Right cardiac atrium (tissue), 5 donors: ENCODE measurements at places on chromosomes 13 and 19. TPM values are rescaled to one million over a fixed set of nuclear protein-coding genes. Genes with fewer than 3 reads are reported as not detected.

DNA sequence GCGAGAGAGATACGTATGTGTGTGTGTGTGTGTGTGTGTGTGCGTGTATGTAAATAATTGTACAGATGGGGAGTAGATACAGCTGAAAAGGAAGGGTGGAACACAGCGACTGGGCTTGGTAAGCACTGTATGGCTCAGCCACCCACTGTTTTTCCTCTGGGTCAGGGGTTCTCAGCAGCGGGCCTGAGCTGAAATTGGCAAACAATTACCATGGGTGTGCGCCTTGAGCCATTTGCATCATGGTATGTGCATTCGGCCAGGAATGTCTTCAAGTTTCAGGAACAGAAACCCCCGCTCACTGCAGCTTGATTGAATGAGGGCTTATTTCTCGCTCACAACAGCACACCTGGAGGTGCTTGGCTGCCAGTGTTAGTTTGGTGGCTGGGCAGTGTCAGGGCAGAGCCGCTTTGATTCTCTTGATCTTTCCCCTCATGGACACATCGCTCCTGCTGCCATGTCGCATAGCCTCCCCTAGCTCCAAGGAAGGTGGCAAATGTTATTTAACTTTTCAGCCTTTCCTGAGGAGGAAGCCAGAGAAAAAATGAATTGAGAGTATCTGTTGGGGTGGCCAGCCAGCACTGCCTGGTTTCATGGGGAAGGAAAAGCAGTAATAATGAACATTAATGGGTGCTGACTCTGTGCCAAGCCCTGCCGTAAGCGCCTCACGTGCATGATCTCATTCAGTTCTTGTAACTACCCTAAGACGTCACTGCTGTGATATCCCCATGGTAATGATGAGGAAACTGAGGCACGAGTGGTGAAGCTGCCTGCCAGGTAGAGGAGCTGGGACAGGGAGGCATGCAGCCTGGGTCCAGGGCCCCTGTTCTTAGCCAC lies 126.9 kb downstream of the SIPA1L3 start:
- no peak for DNase-seq

DNA sequence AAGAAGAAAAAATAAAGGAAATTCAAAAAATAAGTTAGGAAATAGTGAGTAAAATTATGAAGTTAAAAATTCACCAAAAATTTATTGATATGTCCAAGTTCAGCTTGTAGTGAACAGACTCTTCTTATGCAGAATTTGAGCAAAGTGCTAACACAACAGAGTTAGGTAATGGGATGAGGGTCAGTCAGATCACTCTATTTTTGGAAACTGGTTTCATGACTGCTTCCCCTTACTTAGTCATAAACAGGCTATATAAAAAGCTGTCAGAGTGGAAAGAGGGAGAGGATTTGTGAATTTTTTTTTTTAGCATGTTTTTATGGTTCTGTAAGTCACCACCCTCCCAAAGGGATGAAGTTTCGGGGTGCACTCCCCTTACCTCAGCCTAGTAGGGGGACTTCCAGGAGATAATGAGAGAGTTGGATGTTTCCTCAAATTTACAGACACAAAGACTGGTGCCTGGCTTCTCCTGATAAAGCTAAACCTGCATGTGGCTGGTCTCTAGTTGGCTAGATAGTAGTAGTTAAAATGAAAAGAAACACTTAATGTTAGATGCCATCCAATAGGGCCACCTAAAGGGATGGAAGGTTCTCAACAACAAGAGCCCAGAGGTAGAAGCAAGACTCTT lies 4.5 kb downstream of the CPB2 start:
- DNase-seq: no peak

DNA sequence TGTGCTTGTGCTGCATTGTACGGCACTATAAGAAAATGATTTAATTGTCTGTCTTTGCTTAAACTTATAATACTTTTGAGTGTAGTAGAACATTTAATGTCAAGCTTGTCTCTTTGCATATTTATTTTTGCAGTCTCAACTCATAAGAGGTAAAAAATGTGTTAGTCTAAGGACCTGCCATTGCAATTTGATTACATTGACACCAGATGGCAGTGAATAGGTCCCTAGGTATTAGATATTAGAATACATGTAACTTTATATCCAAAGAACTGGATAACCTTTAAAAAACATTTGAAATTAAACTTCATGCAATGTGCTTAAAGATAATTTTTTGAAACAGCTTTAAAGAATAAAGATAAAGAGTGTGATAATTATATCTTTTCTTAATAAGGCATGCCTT lies 1421.3 kb downstream of the OLFM4 start:
- DNase-seq: no peak

DNA sequence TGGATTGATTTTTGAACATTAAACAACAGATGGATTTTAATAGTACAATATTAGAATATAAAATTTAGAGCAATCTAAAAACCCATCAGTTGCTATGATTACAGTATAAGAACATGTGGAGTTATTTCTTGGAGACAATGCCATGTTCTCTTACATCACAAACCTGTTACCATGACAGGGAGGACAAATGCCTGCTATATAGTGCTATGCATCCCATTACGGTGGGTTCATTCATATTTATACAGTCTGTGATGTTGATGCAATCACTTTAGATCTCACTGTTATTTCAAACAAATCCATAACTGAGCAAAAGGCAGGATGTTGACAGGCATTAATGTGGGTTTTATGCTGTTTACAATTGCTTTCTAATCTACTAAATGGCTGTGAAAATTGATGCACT lies 467.5 kb downstream of the DIAPH3 start:
- no peak for DNase-seq

GRCh38 chr13:90120026-90120425 lies 1227.5 kb upstream of the MIR17HG start:
- DNase-seq: no peak

Gene CADM4
- total RNA-seq: 12.4 TPM

Gene NRTN
- 48.8 TPM for total RNA-seq

Gene AXL
- 37.8 TPM for total RNA-seq

DNA sequence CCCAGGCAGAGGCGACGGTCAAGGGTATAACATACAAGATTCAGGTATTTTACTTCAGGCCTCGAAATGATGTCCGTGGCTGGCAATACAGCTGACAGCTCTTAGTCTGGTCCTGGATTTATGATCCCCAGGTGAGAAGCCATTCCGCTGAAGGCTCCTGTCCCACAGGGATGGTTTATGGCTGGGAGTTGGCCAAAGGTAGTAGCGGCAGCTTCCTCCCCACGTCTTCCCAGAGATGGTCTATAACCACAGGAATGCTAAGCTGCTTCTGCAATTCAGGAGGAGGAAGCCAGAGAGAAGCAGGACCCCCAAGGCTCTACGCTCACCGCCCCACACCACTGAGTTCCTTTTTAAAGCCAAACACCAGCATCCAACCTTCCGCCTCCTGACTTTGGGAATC lies 27.1 kb downstream of the OLFM2 start:
- DNase-seq: no peak

Gene DKKL1
- not detected for total RNA-seq

Gene ZNF547
- total RNA-seq: 3.0 TPM

- DNase-seq: no peak
Measured at GRCh38 chr19:58584498-58585441, 11.6 kb upstream of the MZF1 start.

DNA sequence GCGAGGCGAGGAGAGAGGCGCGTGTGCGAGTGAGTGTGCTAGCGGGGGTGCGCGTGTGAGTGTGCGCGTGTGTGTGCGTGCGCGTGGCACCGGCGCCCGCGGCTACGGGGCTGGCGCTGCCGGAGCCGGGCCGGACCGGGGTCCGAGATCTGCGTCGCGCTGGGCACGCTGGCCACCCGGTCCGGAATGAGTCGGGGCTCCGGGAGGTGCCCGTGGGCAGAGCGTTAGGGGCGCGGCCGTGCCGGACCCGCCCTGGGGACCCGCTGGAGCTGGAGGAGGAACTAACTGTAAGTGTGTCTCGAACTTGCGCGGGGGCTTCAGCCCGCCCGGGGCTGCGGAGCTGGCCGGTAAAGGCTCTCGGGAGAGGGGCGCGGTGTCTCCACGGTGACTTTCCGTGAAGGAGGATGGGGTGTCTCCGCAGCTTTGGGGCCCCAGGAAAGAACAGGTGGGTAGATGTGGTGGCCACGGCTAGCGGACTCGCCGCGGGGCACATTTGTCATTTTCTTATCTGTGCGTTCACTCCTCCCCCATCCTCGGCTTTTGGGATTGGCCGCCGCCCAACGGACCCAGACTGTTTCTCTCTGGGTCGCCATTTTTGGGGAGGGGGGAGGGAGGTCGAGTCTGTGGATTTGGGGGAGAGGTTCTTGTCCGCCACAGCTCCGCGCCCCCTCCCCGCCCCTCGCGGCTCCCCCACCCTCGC lies 10.1 kb upstream of the SOX1 start:
- peak; percentile 26 for DNase-seq

Gene LYPD5
- total RNA-seq: 2.5 TPM

DNA sequence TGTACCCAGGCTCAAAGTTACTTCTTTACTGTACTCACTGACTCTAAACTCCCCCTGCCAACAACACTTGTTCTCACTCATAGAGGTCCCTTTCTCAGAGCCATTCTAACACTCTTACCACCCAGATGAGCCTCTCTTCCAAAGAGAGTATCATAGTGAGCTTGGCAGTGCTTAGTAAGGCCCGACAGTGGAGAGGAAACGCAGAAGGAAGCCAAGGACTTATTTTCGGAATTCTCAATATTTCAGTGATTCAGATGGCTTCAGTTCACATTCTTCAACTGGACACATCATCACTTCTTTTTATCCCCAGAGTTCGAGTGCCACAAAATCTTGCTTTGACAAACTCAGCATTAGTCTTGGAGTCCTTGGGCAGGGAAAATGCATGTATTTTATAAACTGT lies 285.9 kb downstream of the DNAJC15 start:
- DNase-seq: no peak

Gene SLAIN1
- total RNA-seq: 10.6 TPM

DNA sequence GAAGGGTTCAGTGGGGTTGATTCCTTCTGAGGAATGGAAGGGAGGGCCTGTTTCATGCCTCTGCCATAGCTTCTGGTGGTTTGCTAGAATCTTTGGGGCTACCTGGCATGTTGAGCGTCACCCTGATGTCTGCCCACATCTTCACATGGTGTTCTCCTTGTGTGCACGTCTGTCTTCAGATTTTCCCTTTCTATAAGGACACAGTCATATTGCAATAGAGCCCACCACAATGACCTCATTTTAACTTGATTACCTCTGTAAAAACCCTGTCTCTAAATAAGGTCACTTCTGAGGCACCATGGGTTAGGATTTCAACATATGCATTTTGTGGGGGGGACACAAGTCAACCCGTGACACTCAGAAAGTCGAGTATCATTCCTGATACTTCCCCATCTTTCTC lies 257.9 kb downstream of the COG6 start:
- no peak for DNase-seq

Gene LHB
- total RNA-seq: not detected

- no peak for DNase-seq
Measured at GRCh38 chr13:113588394-113589111, 4.0 kb downstream of the TFDP1 start.

GRCh38 chr19:58002384-58003173 lies at the start of gene ZNF606:
TSS of gene ZNF606 (minus strand) at chr19:58002820. CDS start at chr19:58001319, 1,501 bp downstream.
- DNase-seq: peak; percentile 95

- DNase-seq: no peak
Measured at GRCh38 chr13:60327511-60327910, 69.5 kb upstream of the TDRD3 start.

Gene HSD11B1L
- total RNA-seq: 6.4 TPM

- DNase-seq: no peak
Measured at GRCh38 chr13:85230691-85231093, 568.5 kb downstream of the SLITRK6 start.

GRCh38 chr19:1455002-1455335 lies 5.0 kb downstream of the APC2 start:
- no peak for DNase-seq
